H9 (cell line): ENCODE measurements at places on chromosomes 2 and 18.

DNA sequence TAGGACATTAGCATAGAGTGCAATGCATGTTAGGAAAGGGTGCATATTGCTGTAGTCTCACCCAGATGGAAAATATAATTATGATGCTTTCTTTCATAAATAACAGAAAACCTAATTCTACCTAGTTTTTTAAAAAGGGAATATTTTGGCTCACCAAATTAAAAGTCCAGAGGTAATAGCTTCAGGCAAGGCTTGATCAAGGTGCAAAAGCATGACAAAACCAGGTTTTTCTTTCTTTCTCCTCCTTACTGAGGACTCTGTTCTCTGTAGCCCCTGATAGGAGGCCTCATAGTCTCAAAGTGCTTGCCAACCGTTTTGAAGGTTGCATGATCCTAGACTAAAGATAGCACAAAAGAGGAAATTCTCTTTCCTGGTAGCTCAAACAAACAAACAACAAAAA lies 349.9 kb downstream of the CTNNA2 start:
- H3K4me1 ChIP-seq, result no peaks in the 10 kb centered on the region
- H3K27me3 ChIP-seq, result no peaks in the 10 kb centered on the region
- DNase-seq, result no peak
- no peak overlapping the region for H3K27ac ChIP-seq

DNA sequence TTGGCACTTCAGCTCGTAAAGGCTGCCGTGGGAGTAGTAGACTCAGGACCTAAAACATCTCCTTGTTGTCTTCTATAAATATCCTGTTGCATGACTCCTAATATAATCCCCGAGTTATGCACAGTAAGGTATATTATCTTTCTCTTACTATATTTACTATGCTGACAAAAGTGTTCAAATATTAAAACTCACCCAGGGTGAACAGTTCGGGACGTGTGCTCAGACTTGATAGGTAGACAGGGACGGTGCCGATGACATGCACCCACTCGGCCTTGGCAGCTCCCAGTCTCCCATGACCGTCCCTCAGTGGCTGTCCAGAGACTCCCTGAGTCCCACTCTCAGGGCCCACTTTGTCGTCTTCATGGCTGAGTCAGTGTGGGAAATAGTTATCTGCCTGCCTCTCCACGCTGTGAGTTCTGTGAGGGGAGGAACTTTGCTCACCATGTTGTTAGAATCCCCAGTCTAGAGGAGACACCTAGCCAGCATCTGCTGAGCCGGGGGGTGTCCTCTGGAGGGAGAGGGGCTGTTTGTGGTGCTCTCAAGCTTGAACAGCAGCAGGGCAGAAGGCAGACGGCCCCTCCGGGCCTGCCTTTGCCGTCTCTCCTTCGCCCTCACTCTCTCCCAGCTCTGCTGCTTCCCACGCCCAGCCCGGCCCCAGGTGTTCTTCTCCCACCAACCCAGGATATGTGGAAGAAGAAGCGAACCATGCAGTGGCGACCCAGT lies 75.0 kb downstream of the DGKD start:
- no peak for DNase-seq
- no peak overlapping the region for H3K4me3 ChIP-seq
- H3K27ac ChIP-seq, result no peak overlapping the region
- H3K4me1 ChIP-seq, result no peaks in the 10 kb centered on the region
- H3K36me3 ChIP-seq, result peaks cover 2% of the 10 kb centered on the region; the same call in 1 of the 3 replicates

DNA sequence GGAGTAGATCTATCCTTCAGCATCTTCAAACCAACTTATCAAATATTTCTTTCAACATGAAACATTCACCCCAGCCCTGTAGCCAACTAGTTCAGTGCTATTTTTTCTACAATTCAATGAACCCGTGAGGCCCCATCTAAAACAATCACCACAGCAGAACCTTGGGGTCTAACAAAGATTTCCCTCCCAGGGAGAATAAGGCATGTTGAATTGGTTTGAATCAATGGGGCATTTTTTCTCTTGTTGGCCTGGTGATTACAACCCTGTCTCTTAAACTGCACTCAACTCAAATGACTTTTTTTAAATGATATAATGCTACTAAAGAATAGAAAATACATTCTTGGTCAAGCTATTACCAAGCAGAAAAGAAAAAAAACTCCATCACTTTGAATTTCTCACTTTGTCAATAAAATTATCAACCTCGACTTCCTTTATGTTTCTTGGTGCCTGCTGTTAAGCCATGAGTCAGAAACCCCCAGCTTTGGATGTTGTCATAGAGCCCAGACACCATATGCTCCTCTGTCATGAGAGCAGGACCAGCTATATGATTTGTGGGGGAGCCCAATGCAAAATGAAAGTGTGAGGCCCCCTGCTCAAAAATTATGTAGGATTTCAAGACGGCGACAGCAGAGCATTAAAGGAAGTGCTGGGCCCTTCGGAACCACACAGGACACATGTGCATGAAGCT lies 282.4 kb downstream of the MEIS1 start:
- no peaks in the 10 kb centered on the region for H3K4me1 ChIP-seq
- no peaks in the 10 kb centered on the region for H3K36me3 ChIP-seq
- no peak for DNase-seq
- no peak overlapping the region for H3K27ac ChIP-seq

- H3K4me3 ChIP-seq, result no peak overlapping the region
- DNase-seq, result no peak
- 0 out of 2 replicates have a peak, but pooled peaks cover 3% of the 10 kb centered on the region for H3K4me1 ChIP-seq
- H3K27me3 ChIP-seq, result peaks cover 17% of the 10 kb centered on the region
Observed at GRCh38 chr2:232501331-232501771, 13.7 kb upstream of the ECEL1 start.

- peak; percentile 34 for DNase-seq
- no peak overlapping the region for H3K27ac ChIP-seq
- H3K36me3 ChIP-seq, result no peaks in the 10 kb centered on the region
- H3K4me1 ChIP-seq, result no peaks in the 10 kb centered on the region
- H3K27me3 ChIP-seq, result no peaks in the 10 kb centered on the region
- H3K4me3 ChIP-seq, result no peak overlapping the region
Observed at GRCh38 chr2:21118302-21118920, 5.4 kb upstream of the TDRD15 start.

DNA sequence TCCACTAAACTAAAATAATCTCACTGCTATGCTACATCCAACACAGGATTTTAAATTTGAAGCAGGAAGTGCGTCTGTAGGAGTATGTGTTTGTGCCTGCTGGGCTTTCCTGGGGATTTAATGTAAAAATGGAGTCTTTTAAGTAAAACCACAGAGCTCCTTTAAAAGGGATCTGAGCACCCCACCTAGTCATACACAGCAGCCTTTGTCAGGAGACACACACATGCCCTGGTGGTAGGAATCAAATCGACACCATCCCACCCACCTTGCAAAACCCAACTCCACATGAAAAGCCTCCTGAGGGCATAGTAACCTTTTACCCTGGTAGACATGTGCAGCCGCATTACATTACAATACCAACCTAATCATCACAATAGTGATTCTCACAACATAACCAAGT lies 29.1 kb downstream of the UXS1 start:
- H3K27ac ChIP-seq, result no peak overlapping the region
- peak; percentile 51 for DNase-seq
- no peak overlapping the region for H3K4me3 ChIP-seq
- peaks cover 26% of the 10 kb centered on the region for H3K36me3 ChIP-seq
- no peaks in the 10 kb centered on the region for H3K27me3 ChIP-seq
- peaks cover 15% of the 10 kb centered on the region; the same call in 1 of the 2 replicates for H3K4me1 ChIP-seq

DNA sequence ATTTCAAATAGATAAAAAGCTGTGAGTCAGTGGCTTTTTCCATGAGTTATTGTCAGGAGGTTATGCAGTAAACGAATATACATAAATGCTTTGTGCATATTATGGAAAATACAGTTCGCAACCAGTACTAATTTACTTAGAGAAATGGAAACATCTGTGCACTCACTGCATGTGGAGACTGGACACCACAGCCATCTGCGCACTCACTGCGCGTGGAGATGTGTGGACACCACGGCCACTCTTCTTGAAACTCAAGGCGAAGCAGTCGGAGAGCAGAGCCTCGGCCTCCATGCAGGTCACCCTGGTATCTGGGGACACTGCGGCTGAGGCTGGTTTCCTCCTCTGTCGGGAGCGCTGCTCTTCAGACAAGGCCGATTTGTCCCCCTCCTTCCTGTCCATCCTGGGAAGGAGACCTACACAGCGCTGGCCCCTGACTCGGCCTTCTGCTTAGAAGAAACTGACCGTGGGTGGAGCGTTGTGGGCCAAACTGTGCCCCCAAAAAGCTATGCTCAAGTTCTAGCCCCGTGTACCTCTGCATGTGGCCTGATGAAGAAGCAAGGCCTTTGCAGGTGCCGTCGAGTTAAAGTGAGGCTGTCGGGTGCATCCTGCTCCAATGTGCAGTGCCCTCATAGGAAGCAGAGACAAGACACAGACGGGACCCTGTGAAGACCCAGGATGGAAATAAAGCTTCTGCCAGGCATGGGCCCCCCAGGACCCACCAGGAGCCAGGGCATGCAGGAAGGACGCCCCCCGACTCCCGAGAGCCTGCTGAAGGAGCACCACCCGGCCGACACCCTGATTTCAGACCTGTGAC lies 88.0 kb downstream of the TPO start:
- H3K27me3 ChIP-seq, result no peaks in the 10 kb centered on the region
- DNase-seq, result no peak
- H3K4me3 ChIP-seq, result no peak overlapping the region
- no peaks in the 10 kb centered on the region for H3K36me3 ChIP-seq
- no peak overlapping the region for H3K27ac ChIP-seq

GRCh38 chr2:68776124-68776523 lies 41.5 kb downstream of the ARHGAP25 start:
- no peaks in the 10 kb centered on the region for H3K36me3 ChIP-seq
- no peaks in the 10 kb centered on the region for H3K27me3 ChIP-seq
- H3K4me1 ChIP-seq, result no peaks in the 10 kb centered on the region
- no peak overlapping the region for H3K27ac ChIP-seq
- DNase-seq, result no peak
- H3K4me3 ChIP-seq, result no peak overlapping the region

DNA sequence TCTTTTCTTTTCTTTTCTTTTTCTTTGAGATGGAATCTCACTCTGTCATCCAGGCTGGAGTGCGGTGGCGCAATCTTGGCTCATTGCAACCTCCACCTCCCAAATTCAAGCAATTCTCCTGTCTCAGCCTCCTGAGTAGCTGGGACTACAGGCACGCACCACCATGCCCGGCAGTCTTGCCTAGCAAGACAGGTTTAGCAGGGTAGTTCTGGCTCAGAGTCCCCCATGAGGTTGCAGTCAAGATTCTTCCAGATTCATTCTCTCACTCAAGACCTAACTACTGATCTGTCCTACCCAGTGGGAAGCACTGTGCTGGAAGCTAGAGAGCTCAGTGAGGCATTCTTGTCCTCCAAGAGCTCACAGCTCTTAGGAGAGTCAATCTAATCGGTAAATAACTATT lies 17.6 kb upstream of the ZAP70 start:
- DNase-seq, result peak; percentile 28
- no peaks in the 10 kb centered on the region for H3K4me1 ChIP-seq
- no peak overlapping the region for H3K27ac ChIP-seq
- no peaks in the 10 kb centered on the region for H3K36me3 ChIP-seq
- H3K4me3 ChIP-seq, result no peak overlapping the region

GRCh38 chr2:124296470-124296869 lies 271.4 kb downstream of the CNTNAP5 start:
- no peak for DNase-seq
- H3K36me3 ChIP-seq, result no peaks in the 10 kb centered on the region
- H3K27me3 ChIP-seq, result no peaks in the 10 kb centered on the region
- no peak overlapping the region for H3K4me3 ChIP-seq
- H3K27ac ChIP-seq, result no peak overlapping the region

DNA sequence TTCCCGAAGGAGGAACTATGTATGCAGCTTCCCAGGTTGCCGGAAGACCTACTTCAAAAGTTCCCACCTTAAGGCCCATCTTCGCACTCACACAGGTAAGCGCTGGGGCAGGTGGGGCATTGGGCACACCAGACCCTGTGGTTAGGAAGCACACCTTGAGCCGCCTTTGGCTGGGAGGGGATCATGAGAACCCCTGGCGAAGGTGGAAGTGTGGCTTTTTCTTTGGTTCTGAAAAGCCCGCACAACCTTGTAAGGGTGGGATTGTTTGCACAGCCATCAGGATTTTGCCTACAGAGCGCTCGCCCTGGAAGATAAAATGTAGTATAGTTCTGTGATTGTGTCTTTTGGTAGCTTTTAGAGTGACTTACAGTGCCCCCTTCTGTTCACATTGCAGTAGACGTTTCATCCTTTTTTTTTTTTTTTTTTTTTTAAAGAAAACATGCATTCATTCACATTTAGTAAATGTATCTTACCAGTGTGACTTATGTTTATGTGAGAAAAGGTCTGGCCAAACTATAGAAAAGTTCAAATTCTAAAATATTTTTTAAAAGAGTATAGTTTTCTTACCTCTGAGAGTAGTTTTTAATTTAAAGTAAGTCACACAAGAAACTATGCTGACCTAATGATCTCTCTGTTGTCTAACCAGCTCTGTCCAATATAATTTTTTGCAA lies 5.3 kb downstream of the KLF11 start:
- H3K27me3 ChIP-seq, result no peaks in the 10 kb centered on the region
- DNase-seq, result no peak
- no peak overlapping the region for H3K4me3 ChIP-seq
- H3K27ac ChIP-seq, result no peak overlapping the region
- no peaks in the 10 kb centered on the region for H3K4me1 ChIP-seq

- no peaks in the 10 kb centered on the region for H3K27me3 ChIP-seq
- H3K4me1 ChIP-seq, result no peaks in the 10 kb centered on the region
- peaks cover 2% of the 10 kb centered on the region; the same call in 1 of the 2 replicates for H3K36me3 ChIP-seq
- DNase-seq, result no peak
- no peak overlapping the region for H3K27ac ChIP-seq
Observed at GRCh38 chr2:47015206-47015605, 99.6 kb upstream of the MCFD2 start.

DNA sequence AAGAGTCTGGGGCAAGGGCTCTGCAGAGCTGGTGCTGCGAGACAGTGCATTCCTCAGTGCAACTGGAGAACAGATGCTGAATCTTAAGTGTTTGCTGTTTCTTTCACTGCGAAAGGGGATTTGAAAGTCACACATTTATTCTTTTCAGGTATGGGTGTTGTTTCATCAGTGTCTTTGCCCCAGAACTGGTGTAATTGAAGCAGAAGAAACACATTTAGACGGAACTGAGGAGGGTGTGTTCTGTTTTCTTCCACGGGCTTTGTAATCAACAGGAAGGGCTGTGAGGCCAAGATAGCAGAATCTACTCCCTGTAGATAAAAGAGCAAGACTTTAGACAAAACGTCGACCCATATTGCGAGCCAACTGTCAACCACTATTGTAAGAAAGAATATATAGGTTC lies 151.9 kb downstream of the EPHA4 start:
- H3K4me3 ChIP-seq, result no peak overlapping the region
- peaks cover 30% of the 10 kb centered on the region for H3K36me3 ChIP-seq
- no peak for DNase-seq
- no peaks in the 10 kb centered on the region; the same call in 1 of the 2 replicates for H3K4me1 ChIP-seq
- no peaks in the 10 kb centered on the region for H3K27me3 ChIP-seq

- H3K4me3 ChIP-seq, result peak overlapping the region; percentile 97
- H3K27ac ChIP-seq, result peak overlapping the region; percentile 58
- no peaks in the 10 kb centered on the region for H3K4me1 ChIP-seq
- DNase-seq, result peak; percentile 46
Observed at GRCh38 chr2:24793761-24794435, 673 bp downstream of the CENPO start.
